Skeletal muscle tissue (tissue), 5 donors: ENCODE measurements at places on chromosomes 3 and 15. TPM values are rescaled to one million over a fixed set of nuclear protein-coding genes. Genes with fewer than 3 reads are reported as not detected.

Gene NANOGP8
- total RNA-seq: not detected

Gene ZNF770
- total RNA-seq: 22.4 TPM

Gene CPNE9
- total RNA-seq: 0.52 TPM

Gene GOLGA8O
- 1.6 TPM for total RNA-seq

Gene GOLGA6L10
- 0.52 TPM for total RNA-seq

Gene ZNF501
- 5.2 TPM for total RNA-seq

Gene ALDH1A3
- 15.7 TPM for total RNA-seq

Gene P3H2
- total RNA-seq: 19.8 TPM

Gene CAND2
- total RNA-seq: 22.4 TPM

Gene MAN2C1
- total RNA-seq: 80.4 TPM

Gene GPR149
- not detected for total RNA-seq

Gene ARL6
- 7.3 TPM for total RNA-seq

Gene EXD1
- total RNA-seq: not detected

Gene GOLGA6D
- under 0.01 TPM for total RNA-seq

Gene NR2F2
- 12.0 TPM for total RNA-seq

Gene SPINT1
- total RNA-seq: under 0.01 TPM

Gene COPG1
- 120 TPM for total RNA-seq

Gene DOCK3
- 0.52 TPM for total RNA-seq

Gene PLS1
- not detected for total RNA-seq

Gene IQCB1
- 16.2 TPM for total RNA-seq

Gene ETV5
- total RNA-seq: 18.8 TPM

Gene SLC27A2
- under 0.01 TPM for total RNA-seq

Gene TEX9
- 3.7 TPM for total RNA-seq

Gene DUOXA2
- total RNA-seq: not detected

Gene GOLGA6B
- total RNA-seq: not detected

Gene UACA
- 100 TPM for total RNA-seq

Gene SLC9A9
- 20.4 TPM for total RNA-seq

Gene UBP1
- total RNA-seq: 34.4 TPM

Gene PRRT3
- total RNA-seq: 0.52 TPM

Gene EFHB
- total RNA-seq: not detected

Gene PROS1
- total RNA-seq: 19.3 TPM

Gene ROBO2
- 8.9 TPM for total RNA-seq

Gene LRRC31
- not detected for total RNA-seq

Gene PLAAT1
- 14.6 TPM for total RNA-seq
